AG04450 (cell line): ENCODE measurements at places on chromosomes 3 and 15.

DNA sequence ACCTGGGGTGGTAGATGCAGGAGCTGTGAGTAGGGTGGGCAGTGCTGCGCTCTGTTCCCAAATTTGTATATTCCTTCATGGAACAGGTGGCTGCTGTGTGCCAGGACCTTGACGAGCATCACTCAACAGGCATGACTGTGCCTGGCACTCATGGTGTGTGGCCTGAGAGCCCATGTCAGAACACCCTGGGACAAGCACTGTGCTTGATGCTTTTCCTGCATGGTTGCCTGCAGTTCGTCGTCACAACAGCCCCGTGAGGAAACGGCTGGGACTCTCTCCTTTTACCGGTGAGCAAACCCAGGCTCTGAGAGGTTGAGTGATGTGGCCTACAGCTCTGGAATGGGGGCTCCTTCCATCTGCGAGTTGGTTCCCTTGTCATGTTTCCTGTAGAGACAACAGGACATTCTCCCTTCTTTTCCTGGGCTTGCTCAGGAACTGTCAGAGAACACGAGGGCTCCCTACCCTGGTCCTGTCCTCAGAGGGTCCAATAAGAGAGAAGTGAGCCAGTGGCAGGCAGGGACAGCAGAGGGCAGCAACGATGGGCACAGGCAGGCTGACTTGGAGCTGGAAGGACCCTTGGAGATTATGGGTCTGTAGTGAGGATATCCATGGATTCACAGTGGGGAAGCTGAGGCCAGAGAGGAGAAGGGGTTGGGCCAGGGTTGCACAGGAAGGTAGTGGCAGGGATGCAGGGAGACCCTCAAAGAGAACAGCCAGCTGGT, 37.4 kb downstream of the PRKCD start:
- DNase-seq: no peak

DNA sequence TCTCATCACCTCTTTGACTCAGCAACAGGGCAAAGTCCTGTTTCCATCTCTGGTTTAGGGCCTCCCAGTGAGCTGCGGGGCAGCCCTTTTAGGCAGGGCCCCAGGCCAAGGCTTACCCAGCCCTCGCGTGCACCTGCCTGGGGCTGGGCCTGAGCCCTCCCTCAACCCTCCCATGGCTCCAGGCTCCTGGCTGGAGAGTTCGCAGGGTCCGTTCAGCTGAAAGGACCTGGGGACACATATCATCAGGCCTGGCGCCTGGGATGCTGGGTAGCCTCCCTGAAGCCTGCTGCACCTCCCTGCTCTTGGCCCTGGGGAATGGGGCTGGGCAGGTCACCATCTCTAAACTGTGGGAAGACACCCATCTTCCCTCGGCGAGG, 29.7 kb downstream of the HDAC11 start:
- no peak for DNase-seq

- DNase-seq: no peak
These were observed 10.9 kb upstream of the CCR3 start for GRCh38 chr3:46231323-46231722.

- DNase-seq: no peak
These were observed 91.4 kb upstream of the PRTG start for GRCh38 chr15:55834331-55834730.

DNA sequence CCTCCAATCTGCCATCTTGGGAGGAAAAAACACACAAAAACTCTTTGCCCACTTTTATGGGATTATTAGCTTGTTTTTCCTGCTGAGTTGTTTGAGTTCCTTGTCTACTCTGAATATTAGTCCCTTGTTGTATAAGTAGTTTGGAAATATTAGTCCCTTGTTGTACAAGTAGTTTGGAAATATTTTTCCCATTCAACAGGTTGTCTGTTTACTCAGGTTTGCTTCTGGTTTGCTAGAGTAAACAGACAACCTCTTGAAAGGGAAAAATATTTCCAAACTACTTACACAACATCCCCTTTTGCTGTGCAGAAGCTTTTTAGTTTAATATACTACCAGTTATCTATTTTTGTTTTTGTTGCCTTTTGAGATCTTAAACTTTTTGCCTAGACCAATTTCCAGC, 193.3 kb upstream of the MANF start:
- no peak for DNase-seq
